ENCODE measurements at places on chromosomes 6 and 20.
A peak's percentile ranks its signal among the peaks of the same experiment; 100 is the strongest.

DNA sequence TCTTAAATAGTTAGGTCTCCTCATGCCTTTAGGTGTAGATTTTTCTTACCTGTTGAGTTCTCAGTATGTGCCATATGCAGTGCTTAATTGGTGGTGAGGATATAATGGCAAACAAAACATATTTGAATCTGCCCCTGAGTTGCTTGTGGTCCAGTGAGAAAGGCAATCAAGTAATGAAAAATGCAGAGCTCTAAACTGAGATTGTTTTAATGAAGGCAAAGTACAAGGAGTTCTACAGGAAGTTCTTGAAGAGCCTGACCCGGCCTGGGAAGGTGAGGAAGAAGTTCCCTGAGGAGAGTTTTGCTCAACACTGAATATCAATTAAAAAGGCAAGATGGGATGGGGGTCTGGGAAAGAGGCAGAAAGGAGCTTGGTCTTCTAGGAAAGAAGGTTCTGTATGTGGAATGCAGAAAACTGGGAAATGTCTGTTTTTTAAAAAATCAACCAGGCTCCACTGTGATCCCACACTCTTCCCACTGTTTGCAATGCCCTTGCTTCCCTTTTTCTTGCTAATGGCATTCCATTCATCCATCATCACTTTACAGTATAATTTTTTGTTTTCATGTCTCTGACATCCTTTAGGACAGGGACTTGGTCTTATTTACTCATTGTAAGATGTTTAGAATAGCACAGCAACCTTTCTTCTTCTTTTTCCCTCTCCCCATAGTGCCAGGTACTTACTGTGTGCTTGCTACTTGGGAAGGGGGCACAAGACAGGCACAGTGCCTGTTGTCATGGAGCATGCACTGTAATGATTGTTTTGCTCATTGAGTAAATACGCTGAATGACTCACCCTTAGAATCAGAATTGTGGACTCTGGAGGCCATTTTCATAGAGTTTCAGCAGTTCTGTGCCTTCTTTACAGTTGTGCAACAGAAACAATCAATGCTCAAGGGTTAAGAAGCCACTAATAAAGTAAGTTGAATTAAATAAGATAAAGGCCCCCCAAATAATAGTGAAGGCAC is 64.3 kb downstream of the ANKS1A start:
- DNase-seq, result no peak

- DNase-seq, result no peak
Observed at GRCh38 chr6:32088487-32089049, 20.6 kb downstream of the TNXB start.

GRCh38 chr6:47097092-47097945 is 55.2 kb upstream of the ADGRF1 start:
- peak; percentile 81 for DNase-seq

- no peak for DNase-seq
Observed at GRCh38 chr6:107731422-107732319, 92.4 kb downstream of the SCML4 start.

- DNase-seq, result peak; percentile 27
Observed at GRCh38 chr6:170290296-170291128, at the start of gene DLL1. TSS of gene DLL1 (minus strand) at chr6:170291078. CDS start at chr6:170290139, 939 bp downstream.

- no peak for DNase-seq
Observed at GRCh38 chr20:20138301-20139064, 86.2 kb downstream of the CFAP61 start.

- DNase-seq, result no peak
Observed at GRCh38 chr20:54221996-54222890, 14.4 kb downstream of the PFDN4 start.

- peak; percentile 42 for DNase-seq
Observed at GRCh38 chr6:165889636-165890403, 226.8 kb upstream of the PDE10A start.

- peak; percentile 67 for DNase-seq
Observed at GRCh38 chr20:54199721-54200176, 8.1 kb upstream of the PFDN4 start.

- DNase-seq, result peak; percentile 48
Observed at GRCh38 chr20:49482621-49483017, at the start of gene KCNB1. TSS of gene KCNB1 (minus strand) at chr20:49482668. CDS start at chr20:49482480, 188 bp downstream.

Data from fibroblast of skin of abdomen (primary cell).